ENCODE measurements at places on chromosomes 3 and 15. TPM values are rescaled to one million over a fixed set of nuclear protein-coding genes. Genes with fewer than 3 reads are reported as not detected.

GRCh38 chr15:81375461-81375860 lies 1.4 kb upstream of the TMC3 start:
- DNase-seq = no peak
- no peak overlapping the region for H3K4me3 ChIP-seq
- no peaks in the 10 kb centered on the region for H3K4me1 ChIP-seq
- peaks cover 1% of the 10 kb centered on the region for H3K27me3 ChIP-seq
- no peak overlapping the region for H3K27ac ChIP-seq

DNA sequence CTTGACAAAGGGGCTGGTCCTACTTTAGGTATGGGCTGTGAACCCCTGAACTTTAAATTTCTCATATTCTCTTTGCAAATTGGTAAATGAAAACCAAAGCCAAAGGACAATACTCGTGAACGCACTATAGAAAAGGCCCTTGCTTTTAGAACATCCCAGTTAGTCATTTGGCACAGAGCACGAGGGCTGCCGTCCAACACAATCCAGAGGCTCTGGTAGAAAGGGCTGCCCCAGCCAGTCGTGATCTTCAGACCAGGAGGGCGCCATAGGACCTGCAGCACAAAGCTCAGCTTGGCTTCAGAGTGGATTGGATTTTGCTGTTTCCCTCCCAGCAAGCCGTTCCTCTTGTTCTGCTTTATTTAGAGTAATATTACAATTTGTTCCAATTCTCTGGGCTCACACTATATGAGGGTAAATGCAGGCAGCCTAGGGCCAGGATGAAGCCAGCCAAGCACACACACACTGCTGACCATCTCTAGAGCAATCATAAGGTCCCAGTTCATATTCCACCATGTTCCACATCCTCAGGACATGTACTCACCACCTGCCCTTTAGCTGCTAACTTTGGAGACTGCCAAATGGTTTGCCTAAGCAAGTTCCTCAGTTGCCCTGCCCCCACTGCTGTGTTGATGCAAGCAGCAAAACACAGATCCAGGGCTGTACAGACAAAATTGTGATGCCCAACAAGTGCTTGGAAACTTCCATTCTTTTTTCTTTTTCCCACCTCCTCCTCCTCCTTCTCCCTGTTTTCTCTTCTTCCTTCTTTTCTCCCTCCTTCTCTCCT lies 6.0 kb upstream of the BFSP2 start:
- no peaks in the 10 kb centered on the region for H3K36me3 ChIP-seq
- no peak overlapping the region for H3K4me3 ChIP-seq
- H3K27ac ChIP-seq = no peak overlapping the region
- H3K27me3 ChIP-seq = no peaks in the 10 kb centered on the region

The MESP2 gene
- total RNA-seq = not detected

The ZBED2 gene
- total RNA-seq = 0.32 TPM

The CIB1 gene
- 88.8 TPM for total RNA-seq
